ENCODE measurements at places on chromosomes 1 and 21.

- no peak for DNase-seq
Observed at GRCh38 chr1:116988248-116988647, 13.3 kb upstream of the CD101 start.

GRCh38 chr1:61141288-61142042 is 59.1 kb downstream of the NFIA start:
- no peak for DNase-seq

- no peak for DNase-seq
Observed at GRCh38 chr1:73104749-73105148, 822.4 kb upstream of the NEGR1 start.

GRCh38 chr1:46411601-46412341 is 17.7 kb downstream of the FAAH start:
- DNase-seq = no peak

DNA sequence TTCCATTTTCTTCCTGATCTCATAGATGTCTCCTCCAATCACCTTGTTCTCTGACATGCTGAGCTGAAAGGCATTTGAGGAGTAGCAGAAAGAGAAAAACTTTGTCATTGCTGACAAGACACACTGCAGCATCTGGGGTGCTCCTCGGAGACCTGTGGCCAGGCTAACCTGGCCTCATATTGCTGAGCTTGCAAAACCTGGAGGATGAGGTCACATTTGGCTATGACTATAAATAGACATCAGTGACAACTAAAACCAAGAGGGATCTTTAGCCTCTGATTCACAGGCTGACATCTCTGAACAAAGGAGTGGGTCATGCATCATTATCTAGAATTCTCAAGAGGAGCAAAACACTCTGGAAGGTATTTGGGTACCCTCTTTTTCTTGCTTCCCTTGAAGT is 83.7 kb downstream of the PROX1 start:
- no peak for DNase-seq

DNA sequence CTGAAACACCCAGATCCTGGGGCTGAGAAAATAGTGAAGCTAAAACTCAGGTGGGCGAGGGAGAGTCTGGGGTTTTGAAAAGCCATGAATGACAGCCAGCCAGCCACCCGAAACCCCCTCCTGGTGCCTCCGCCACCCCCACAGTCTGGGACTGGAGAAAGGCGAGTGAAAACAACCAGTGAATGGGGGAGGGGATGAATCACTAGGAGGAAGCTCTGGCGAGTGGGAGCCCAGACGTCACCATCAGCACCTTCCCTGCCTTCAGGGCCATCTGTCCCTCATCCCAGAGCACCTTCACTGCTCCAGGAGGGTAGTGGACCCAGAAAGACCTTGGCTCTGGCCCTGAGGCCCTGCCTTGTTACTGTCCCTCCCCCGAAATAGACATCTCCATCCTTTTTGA is 9.2 kb downstream of the RORC start:
- no peak for DNase-seq

DNA sequence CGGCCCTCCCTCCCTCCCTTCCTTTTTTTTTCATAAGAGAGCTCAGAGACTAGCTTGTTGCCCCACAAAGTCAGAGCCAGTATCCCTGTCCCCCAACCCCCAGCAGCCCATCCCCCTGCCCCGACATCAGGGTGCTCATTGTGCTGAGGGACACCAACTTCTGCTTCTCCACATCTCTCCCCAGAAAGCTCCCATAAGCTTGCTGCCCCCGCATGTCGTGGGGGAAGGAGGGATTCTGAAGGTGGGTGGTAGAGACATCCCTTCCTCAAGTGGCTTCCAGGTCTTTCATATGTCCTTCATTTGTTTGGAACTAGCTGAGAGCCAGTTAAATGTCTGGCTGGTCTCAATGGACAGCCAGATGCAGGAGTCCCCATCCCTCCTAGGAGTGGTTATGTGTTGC is 41.2 kb downstream of the RHBG start:
- DNase-seq = no peak

GRCh38 chr1:47390843-47391242 is 25.2 kb upstream of the FOXE3 start:
- DNase-seq = no peak

DNA sequence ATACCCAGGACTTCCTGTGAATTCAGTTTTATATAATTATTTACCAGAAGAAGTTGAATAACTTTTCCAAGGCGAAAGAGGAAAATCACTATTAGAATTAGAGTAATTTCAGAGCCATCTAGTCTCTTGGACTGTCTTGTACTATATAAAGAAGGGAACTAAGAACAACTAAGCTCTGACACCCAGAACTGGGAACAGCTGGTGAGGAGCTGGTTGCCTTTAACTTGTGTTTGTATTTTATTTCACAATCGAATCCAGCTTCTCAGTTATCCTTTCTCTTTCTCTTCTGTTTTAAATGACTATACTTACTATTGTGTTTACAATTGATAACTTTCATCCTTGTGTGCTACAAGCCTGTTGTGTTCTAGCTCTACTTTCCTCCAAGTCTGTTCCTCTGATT is 8.4 kb downstream of the SNX27 start:
- no peak for DNase-seq

DNA sequence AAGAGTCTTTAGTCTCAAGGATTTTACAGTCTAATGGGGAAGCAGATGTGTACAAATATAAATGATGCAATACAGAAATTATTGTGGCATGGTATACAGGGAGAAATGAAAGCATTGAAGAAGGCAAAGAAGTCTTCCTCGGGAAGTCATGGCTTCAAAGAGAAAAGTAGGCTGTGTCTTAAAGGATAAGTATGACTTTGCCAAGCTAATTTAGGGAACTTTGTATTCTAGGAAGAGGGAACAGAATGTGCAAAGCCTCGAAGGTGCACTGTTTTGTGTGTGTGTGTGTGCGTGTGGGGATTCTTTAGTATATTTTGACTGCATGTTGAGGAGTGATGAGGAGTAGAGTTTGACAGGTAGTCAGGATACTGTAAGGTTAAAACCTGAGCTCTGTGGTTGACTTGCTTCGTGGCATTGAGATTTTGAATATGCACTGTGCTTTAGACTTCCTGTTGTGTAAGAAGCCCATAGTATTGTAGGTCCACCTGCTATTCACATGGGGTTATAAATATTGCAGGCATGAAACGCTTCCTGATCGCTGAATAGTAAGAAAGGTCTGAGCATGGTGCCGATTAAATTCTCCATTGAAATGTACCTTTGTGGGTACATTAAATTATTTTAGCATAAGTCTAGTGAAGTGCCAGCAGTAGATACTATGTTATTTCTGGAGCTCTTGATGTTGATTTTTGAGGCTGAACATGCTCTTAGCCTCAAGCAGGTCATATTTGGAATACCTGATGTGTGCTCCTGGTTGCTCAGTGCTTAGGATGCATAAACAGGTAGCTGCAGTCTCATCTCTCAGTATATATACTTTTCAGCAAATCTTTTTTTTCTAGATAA is 8.0 kb downstream of the SMAP2 start:
- DNase-seq = no peak

DNA sequence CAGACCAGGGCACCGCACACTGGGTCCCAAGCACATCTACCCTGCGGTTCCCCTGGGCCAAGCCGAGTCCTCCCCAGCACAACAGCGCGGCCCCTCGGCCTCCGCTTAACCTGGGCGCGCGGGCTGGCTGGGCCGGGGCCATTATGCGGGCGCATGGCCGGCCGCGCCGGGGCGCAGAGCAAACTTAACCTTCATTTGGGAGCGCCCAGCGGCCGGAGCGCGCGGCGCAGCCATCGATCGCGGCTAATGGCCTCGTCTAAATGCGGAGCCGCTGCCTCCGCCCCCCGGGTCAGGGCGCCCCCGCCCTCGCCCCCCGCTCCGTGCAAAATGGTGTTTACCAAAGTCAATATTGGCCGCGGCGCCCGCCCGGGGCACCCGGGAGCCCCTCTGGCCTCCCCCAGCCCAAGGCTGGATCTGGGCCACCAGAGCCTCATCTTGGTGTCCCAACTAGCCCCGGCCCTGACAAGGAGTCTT is 272.1 kb downstream of the TRABD2B start:
- DNase-seq = no peak

DNA sequence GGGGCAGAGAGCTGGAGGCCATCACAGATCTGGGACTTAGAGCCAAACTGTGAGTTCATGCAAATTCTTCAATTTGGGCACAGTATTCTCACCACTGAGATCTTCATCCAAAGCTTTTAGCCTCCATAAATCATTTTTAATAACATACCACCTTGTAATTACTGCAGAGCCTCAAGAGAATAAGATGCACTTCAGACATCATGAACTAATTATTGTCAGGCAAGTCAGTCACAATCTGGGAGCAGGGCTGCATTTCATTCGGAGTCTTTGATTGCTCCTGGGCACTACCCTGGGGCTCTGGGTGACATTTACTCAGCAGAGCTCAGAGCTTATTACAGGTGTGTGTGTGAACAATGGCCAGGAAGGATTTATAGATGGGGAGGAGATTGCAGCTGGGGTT is 623.7 kb downstream of the PTPRU start:
- DNase-seq = no peak

GRCh38 chr1:13725714-13726175 is 25.8 kb downstream of the PRDM2 start:
- DNase-seq = peak; percentile 29

- DNase-seq = no peak
Observed at GRCh38 chr1:69246109-69246508, 321.6 kb upstream of the LRRC7 start.

DNA sequence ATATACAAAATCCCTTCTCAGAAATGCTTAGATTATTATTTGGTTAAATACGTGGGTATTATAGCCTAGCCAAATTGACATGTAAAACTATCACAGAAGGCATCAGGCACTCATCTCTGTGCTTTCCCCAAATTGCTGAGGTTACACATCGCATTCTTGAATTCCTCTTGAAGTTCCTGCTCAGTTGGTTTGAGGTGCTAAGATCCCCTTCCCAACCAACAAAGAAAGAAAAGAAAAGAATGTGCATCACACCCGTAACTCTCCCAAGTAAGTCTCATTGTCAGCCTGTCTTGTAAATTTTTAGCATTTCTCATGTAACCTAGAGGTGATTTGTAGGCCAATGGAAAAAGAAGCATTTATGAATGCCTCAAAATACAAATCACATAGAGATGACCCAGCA is 539.2 kb upstream of the PRMT6 start:
- DNase-seq = no peak

- no peak for DNase-seq
Observed at GRCh38 chr1:20870718-20871117, 83.6 kb upstream of the HP1BP3 start.

DNA sequence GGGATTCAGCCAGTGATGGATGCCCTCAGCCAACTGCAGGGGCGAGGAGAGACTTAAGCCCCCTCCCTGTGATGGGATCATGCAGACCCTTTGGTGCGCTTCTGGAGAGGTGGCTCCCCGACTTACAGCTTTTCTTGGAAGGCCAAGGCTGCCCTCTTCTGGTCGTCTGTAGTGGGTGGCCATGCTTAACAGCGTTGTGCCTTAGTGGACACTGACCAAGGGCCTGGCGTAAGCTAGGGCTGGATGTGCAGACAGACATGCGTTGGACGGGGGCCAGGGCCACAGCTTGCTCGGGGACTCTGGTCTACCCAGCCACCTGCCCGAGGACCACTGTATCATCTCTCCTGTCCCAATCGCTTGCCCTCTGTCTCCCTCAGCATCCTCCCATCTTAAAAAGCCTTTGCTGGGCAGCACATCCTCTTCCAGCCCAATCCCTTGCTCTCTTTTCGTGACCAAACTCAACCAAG is 5.5 kb downstream of the AZIN2 start:
- DNase-seq = peak; percentile 77

DNA sequence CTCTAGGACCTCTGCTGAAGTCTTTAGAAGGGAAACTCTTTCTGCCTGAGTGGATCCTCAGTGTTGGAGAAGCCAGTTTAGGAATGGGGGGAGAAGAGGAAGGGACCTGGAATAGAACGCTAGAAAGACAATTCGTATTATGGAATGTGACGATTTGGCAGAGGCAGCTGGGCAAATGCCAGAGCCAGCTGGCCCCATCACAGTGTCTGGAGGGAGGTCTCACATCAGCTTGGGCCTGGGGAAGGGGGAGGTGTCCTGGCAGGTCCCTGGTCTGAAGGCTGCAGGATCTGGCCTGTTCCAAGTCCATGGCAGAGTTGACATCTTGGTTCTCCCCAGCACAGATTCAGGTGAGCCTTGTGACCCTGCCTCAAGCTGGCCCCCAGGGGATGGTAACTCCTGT is 11.3 kb downstream of the TMCC2 start:
- no peak for DNase-seq

DNA sequence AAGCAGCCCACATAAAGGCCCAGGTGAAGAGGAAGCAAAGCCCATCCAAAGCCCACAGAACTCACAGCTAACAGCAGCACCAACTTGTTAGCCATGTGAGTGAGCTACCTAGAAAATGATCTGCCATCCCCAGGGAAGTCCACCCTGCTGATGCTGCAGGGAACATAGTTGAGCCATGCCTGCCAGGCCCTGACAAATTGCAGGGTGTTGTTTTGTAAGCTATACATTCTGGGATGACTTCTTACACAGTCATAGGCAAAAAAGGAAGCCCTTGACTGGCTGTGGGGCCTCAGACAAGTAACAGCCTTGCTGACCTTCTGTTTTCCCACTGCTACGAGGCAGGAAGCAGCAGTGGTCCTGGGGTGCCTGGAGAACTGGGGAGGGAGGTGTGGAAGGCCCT is 262.7 kb downstream of the MATN1 start:
- DNase-seq = no peak

GRCh38 chr1:56258371-56258770 is 321.0 kb downstream of the PLPP3 start:
- no peak for DNase-seq

GRCh38 chr1:61523229-61523628 is 201.7 kb downstream of the TM2D1 start:
- DNase-seq = no peak

GRCh38 chr1:21176586-21177555 is at the start of gene EIF4G3:
EIF4G3 (minus strand) TSS chr1:21176897; CDS start chr1:21002742, 174,155 bp downstream.
- DNase-seq = peak; percentile 99

DNA sequence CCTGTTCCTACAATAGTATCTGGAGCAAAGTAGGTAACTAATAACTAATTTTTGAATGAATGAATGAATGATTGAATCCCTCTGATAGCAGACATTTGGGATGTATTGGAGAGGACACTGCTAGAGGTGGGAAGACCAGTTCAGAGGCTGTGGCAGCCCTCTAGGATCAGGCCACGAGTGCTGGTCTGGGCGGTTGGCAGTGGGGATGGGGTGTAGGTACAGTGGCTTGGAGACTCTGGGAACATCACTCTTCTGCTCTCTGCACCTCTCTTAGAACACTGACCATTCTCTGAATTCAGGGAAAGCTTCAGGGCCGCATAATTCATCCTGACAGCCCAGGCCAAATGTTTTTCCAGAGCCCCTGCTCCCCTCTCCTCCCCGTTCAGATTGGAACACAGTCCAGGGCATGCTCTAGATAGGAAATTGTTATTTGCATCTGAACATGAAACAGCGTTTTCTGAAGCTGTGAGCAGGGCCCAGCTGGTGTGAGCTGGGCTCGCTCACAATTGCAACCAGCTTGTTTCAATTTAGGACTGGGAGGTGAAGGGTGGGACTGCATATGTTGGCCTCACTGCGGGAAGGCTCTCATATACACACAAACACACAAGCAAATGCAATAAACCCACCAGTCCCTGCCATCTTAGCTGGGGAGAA is 253.1 kb upstream of the USP24 start:
- DNase-seq = no peak

- peak; percentile 6 for DNase-seq
Observed at GRCh38 chr1:53625766-53626520, 113.0 kb downstream of the GLIS1 start.

Measured in mucosa of gallbladder (tissue), 1 donor.